ENCODE measurements at places on chromosomes 7 and 10. TPM values are rescaled to one million over a fixed set of nuclear protein-coding genes. Genes with fewer than 3 reads are reported as not detected.
A peak's percentile ranks its signal among the peaks of the same experiment; 100 is the strongest.

DNA sequence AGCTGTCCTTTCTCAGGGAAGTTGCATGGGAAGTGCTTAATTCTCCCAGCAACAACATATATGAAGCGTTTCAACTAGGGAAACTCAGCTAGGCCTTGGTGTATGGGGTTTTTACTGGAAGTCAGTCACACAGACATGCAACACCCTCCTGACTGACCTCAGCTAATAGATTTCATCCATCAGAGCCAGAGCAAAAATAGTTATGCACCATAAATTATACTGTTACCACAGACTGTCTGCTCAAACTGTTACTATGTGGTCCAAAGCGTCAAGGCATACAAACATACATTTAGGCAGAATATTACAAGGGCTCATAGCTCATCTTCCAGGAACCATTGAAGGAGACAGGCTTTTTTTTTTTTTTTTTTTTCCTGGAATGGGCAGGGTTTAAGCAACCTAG is 417.9 kb downstream of the ANKRD7 start:
- no peak for DNase-seq
- H3K4me1 ChIP-seq, result no peaks in the 10 kb centered on the region
- no peak overlapping the region for H3K27ac ChIP-seq
- no peaks in the 10 kb centered on the region for H3K36me3 ChIP-seq
- no peak overlapping the region for H3K4me3 ChIP-seq
- no peaks in the 10 kb centered on the region for H3K27me3 ChIP-seq

DNA sequence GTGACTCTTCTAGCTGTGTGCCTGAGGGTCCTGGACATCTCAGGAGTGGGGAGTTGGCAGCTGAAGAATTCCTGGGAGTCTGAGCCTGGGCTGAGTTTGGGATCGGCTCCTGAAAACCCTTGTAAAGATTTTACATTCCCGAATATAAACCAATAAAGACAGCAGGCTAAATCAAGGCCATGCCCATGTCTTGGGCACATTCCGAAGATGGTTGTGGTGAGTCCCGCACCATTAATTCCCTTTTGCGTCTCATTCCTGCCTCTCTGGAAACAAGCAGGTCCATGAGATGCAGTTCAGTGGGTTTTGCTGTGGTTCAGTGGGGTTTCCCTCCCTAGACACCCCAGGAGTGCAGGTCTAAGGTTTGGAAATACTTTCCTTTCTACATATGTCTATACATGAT is 90.9 kb downstream of the COL26A1 start:
- DNase-seq, result no peak
- no peak overlapping the region for H3K27ac ChIP-seq
- H3K4me3 ChIP-seq, result no peak overlapping the region
- no peaks in the 10 kb centered on the region for H3K27me3 ChIP-seq
- no peaks in the 10 kb centered on the region for H3K4me1 ChIP-seq

DNA sequence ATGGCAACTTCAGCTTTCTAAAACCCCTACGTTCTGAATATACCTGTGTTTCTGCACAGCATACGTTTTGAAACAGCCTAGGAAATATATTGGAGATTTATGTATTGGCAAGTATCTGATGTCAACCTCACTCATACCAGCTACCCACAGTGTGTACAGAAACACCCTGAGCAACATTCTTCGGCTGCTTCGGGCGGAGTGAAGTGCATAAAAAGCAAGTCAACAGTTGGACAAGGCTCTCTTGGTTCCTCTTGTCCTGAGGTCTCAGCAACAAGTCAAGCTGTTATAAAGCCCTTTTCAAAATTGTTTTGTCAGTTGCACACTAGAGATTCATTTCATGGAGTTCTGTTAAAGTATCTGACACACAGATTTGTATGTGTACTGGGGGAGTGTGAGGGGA is 40.0 kb upstream of the PAPSS2 start:
- no peak for DNase-seq
- no peak overlapping the region for H3K4me3 ChIP-seq
- H3K27me3 ChIP-seq, result peaks cover 6% of the 10 kb centered on the region

DNA sequence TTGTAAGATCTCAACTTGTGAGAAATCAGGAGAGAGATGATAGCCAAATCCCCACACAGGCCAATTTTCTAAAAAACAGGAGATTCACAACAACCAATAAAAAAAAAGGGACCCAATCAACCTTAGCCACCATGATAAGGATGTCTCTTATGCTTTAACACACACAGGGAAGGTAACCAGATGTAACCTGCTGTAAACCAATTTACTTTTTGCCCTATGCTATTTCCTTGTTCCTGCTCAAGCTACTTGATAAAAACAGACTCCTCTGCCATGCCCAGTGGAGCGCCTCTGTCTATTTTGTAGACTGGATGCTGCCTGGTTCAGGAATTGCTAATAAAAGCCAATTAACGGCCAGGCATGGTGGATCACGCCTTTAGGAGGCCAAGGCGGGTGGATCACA is 123.5 kb upstream of the NPVF start:
- no peaks in the 10 kb centered on the region for H3K4me1 ChIP-seq
- H3K27ac ChIP-seq, result no peak overlapping the region
- H3K27me3 ChIP-seq, result no peaks in the 10 kb centered on the region

- H3K36me3 ChIP-seq, result peaks cover 22% of the 10 kb centered on the region
- no peak overlapping the region for H3K27ac ChIP-seq
- DNase-seq, result no peak
- H3K27me3 ChIP-seq, result no peaks in the 10 kb centered on the region
- H3K4me1 ChIP-seq, result peaks cover 9% of the 10 kb centered on the region
Observed at GRCh38 chr7:96179341-96179740, 142.6 kb downstream of the SLC25A13 start.

DNA sequence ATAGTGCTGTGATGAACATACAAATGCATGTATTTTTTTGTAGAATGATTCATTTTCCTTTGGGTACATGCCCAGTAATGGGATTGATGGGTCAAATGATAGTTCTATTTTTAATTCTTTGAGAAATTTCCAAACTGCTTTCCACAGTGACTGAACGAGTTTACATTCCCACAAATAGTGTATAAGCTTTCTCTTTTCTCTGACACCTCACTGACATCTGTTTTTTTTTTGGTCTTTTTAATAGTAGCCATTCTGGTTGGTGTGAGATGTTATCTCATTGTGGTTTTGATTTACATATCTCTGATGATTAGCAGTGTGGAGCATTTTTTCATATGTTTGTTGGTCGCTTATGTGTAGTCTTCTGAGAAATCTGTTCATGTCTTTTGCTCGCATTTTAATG is 195.0 kb upstream of the AGK start:
- H3K4me3 ChIP-seq, result no peak overlapping the region
- no peaks in the 10 kb centered on the region for H3K36me3 ChIP-seq
- no peaks in the 10 kb centered on the region for H3K27me3 ChIP-seq
- H3K27ac ChIP-seq, result no peak overlapping the region
- peaks cover 4% of the 10 kb centered on the region for H3K4me1 ChIP-seq

- H3K4me3 ChIP-seq, result no peak overlapping the region
- DNase-seq, result no peak
- H3K36me3 ChIP-seq, result no peaks in the 10 kb centered on the region
- H3K27me3 ChIP-seq, result no peaks in the 10 kb centered on the region
- no peak overlapping the region for H3K27ac ChIP-seq
Observed at GRCh38 chr10:37739181-37739580, 118.2 kb downstream of the ZNF248 start.

DNA sequence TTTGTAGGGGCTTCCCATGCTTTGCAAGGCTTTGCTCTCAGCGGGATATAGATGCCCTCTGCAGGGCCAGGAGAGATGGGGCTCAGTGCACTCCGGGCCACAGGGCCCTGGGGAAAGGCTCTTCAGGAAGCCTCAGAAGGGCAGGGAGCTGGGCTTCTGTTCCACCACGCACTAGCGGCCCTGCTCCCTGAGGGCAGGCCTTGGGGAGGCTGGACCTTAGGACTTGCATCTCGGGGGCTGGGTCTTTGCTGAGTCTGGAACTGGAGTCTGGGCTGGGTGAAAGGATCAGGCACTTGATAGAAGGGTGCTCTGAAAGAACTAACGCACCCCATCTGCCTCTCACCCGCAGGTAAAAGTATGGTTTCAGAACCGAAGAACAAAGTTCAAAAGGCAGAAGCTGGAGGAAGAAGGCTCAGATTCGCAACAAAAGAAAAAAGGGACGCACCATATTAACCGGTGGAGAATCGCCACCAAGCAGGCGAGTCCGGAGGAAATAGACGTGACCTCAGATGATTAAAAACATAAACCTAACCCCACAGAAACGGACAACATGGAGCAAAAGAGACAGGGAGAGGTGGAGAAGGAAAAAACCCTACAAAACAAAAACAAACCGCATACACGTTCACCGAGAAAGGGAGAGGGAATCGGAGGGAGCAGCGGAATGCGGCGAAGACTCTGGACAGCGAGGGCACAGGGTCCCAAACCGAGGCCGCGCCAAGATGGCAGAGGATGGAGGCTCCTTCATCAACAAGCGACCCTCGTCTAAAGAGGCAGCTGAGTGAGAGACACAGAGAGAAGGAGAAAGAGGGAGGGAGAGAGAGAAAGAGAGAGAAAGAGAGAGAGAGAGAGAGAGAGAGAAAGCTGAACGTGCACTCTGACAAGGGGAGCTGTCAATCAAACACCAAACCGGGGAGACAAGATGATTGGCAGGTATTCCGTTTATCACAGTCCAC is 5.4 kb downstream of the EMX2 start:
- no peak for DNase-seq
- H3K4me3 ChIP-seq, result peak overlapping the region; percentile 81
- H3K27me3 ChIP-seq, result peaks cover 73% of the 10 kb centered on the region
- no peaks in the 10 kb centered on the region for H3K36me3 ChIP-seq
- peaks cover 54% of the 10 kb centered on the region for H3K4me1 ChIP-seq

- H3K4me3 ChIP-seq, result no peak overlapping the region
- no peak for DNase-seq
- H3K27me3 ChIP-seq, result peaks cover 61% of the 10 kb centered on the region
- H3K27ac ChIP-seq, result peak overlapping the region; percentile 91
- H3K36me3 ChIP-seq, result no peaks in the 10 kb centered on the region
Observed at GRCh38 chr7:25858200-25858524, 293.8 kb upstream of the NFE2L3 start.

- H3K27ac ChIP-seq, result no peak overlapping the region
- H3K36me3 ChIP-seq, result no peaks in the 10 kb centered on the region
- peaks cover 19% of the 10 kb centered on the region for H3K4me1 ChIP-seq
- no peak for DNase-seq
- H3K4me3 ChIP-seq, result no peak overlapping the region
Observed at GRCh38 chr7:47185839-47186238, 396.1 kb downstream of the TNS3 start.

- DNase-seq, result no peak
- no peaks in the 10 kb centered on the region for H3K4me1 ChIP-seq
- H3K4me3 ChIP-seq, result no peak overlapping the region
- H3K27ac ChIP-seq, result no peak overlapping the region
- H3K27me3 ChIP-seq, result no peaks in the 10 kb centered on the region
Observed at GRCh38 chr7:141979568-141979967, 6.0 kb upstream of the TAS2R38 start.

DNA sequence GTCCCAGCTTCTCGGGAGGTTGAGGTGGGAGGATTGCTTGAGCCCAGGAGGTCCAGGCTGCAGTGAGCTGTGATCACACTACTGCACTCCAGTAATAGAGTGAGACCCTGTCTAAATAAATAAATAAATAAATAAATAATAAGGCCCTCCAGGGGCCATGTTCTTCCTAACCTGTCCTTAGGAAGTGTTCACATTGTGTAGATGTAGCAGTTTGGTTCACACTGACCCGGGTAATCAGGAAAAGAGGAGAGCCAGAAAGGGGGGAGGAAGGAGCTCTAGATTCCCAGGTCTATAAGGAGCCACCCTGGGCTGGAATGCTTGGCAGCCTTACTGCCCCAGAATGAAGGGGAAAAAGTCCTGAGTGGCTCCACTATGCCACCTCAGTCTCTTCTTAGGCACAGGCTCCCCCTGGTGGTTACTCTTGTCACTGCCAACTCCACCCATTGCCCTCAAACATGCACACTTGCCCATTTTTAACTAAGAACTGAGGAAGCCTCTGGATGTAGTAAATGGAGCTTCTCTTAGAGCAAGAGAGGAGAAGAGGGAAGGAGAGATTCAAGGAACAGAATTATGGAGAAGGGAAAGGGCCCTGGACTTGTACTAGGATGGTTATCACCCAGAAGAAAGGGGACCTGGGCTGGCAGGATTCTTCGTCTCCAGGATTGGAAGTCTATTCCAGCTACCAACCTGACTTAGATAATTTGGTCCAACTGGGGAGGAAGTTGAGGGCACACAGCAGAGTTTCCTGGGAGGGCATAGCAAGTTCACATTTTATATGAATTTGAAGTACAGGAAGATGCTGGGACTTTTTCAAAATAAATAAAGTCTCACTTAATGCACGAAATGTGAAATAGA is 7.8 kb downstream of the HPS6 start:
- peak; percentile 89 for DNase-seq
- H3K27me3 ChIP-seq, result no peaks in the 10 kb centered on the region
- H3K4me1 ChIP-seq, result peaks cover 11% of the 10 kb centered on the region
- peaks cover 10% of the 10 kb centered on the region for H3K36me3 ChIP-seq

DNA sequence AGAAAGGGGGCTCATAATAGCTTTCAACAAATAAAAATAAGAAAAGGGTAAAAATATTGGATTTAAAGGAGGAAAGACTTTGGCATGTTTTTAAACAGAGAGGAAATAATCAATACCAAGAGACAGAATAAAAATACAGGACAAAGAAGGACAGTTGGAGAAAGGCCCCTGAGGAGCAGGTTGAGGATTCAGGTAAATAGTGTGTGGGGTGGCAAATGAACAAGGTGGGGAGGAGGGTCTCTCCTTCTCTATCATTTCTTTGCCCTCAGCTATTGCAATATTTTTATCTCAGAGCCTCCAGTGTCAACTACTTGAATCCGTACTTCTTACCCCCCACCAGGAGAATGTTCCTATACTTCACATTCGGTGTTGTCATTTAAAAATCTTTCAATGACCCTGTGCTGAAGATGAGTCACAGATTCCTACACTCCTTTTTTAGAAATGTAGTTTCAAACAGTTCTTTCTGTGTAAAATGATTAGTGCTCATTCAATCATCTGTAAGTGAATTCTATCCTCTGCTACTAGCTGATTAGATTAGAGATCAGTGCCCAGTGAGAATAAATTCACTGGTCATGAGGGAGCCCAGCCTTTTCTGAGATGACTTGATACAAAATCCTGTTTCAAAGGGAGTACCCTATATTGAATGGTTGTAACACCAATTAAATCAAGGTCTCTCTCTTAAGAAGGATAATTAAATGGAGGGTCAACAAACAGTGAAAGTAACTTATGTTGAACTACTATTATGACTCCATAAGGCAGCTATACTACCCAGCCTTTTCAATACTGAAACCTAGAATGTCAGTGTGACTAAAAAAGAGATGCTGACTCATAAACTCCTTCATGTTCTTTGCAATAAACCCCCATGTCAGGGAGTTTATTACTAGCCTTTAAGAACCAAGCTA is 50.4 kb upstream of the WNT16 start:
- H3K27ac ChIP-seq, result no peak overlapping the region
- DNase-seq, result no peak
- no peak overlapping the region for H3K4me3 ChIP-seq
- H3K27me3 ChIP-seq, result no peaks in the 10 kb centered on the region
- H3K36me3 ChIP-seq, result no peaks in the 10 kb centered on the region
- peaks cover 14% of the 10 kb centered on the region for H3K4me1 ChIP-seq

GRCh38 chr10:132846631-132847415 is 60.9 kb upstream of the NKX6-2 start:
- no peak for DNase-seq
- no peak overlapping the region for H3K27ac ChIP-seq
- H3K36me3 ChIP-seq, result no peaks in the 10 kb centered on the region
- H3K27me3 ChIP-seq, result peaks cover 50% of the 10 kb centered on the region
- no peak overlapping the region for H3K4me3 ChIP-seq
- no peaks in the 10 kb centered on the region for H3K4me1 ChIP-seq

Gene REPIN1
- 56.1 TPM for total RNA-seq

Gene STEAP4
- 19.9 TPM for total RNA-seq

Gene FAM53B
- 75.5 TPM for total RNA-seq

Gene FAM13C
- total RNA-seq, result 21.8 TPM

Gene ACTL6B
- total RNA-seq, result not detected

Gene EVX1
- not detected for total RNA-seq

Gene WNT16
- 12.7 TPM for total RNA-seq

Gene CDH23
- total RNA-seq, result 2.5 TPM

Gene SLC29A3
- 1.7 TPM for total RNA-seq

Gene SH2D4B
- 0.18 TPM for total RNA-seq

Gene CYP17A1
- total RNA-seq, result not detected

Gene FLNC
- total RNA-seq, result 5.1 TPM
